Muscle of leg (tissue), 16 donors: ENCODE measurements at places on chromosomes 2 and 18. TPM values are rescaled to one million over a fixed set of nuclear protein-coding genes. Genes with fewer than 3 reads are reported as not detected.
A peak's percentile ranks its signal among the peaks of the same experiment; 100 is the strongest.

DNA sequence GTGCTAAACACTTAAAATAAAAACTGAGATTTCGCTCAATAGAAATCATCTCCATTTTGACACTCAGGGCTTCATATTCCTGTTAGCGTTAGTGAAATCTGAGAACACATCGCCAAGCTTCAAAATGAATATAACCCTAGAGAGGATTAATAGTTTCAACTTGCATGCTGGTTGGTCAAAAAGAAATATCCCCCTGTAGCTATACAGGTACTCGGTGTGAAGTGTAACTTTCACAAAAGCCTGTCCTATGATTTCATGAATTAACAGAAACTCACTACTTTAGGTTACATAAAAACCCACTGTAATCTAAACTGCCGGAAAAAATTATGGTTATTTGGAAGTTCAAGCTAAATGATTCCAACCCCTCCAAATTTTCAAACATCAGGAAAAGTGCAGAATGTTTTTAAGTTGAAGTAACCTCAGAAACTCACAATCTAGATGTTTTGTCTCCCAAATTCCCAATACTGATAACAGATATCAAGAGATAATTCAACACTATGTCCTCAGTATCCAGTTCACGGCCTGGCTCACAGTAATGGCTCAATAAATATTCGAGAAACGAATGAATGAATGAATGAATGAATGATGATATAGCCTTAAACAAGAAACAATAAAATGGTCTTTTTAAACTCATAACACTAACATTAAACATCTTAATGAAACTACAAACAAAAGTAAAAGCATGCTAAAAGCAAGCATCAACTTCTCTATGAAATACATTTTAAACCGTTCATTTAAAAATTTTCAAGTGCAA lies 2.5 kb downstream of the TLK1 start:
- H3K27me3 ChIP-seq: no peaks in the 10 kb centered on the region
- no peak overlapping the region for H3K4me3 ChIP-seq
- no peaks in the 10 kb centered on the region for H3K4me1 ChIP-seq
- no peak overlapping the region for H3K27ac ChIP-seq
- H3K36me3 ChIP-seq: no peaks in the 10 kb centered on the region

HOXD13 gene
- 0.45 TPM for polyA plus RNA-seq

- H3K36me3 ChIP-seq: no peaks in the 10 kb centered on the region
- H3K27ac ChIP-seq: no peak overlapping the region
- H3K27me3 ChIP-seq: no peaks in the 10 kb centered on the region
- no peak for DNase-seq
Observed at GRCh38 chr18:75045272-75045671, 163.7 kb downstream of the PTGR3 start.

TCF23 gene
- polyA plus RNA-seq: 0.36 TPM

DNA sequence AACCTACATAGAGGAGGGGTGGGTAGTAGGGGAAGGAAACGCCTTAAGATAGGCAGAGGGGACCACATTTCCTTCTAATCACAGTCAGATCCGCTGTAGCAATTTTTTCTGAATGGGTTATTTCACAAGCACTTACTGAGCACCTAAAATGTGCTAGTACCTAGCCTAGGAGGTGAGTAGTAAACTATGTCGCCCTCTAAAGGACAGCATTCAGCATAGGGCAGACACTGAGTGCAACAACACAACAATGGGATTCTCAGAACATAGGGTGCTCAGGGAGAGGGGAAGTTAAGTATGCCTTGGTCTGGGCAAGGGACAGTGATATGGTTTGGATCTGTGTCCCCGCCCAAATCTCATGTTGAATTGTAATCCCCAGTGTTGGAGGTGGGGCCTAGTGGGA lies 166.1 kb upstream of the RAB6C start:
- H3K36me3 ChIP-seq: no peaks in the 10 kb centered on the region
- no peak overlapping the region for H3K4me3 ChIP-seq
- DNase-seq: no peak

GRCh38 chr2:120735746-120736170 lies at the start of gene GLI2:
GLI2 (plus strand) TSS chr2:120735868; CDS start chr2:120797321, 61,453 bp downstream.
- H3K4me3 ChIP-seq: peak within 1 kb of the TSS; percentile 66
- peak; percentile 93 for DNase-seq
- H3K27me3 ChIP-seq: peaks cover 62% of the 10 kb centered on the region
- H3K27ac ChIP-seq: peak within 1 kb of the TSS; percentile 92
- H3K36me3 ChIP-seq: no peaks in the 10 kb centered on the region
- peaks cover 39% of the 10 kb centered on the region for H3K4me1 ChIP-seq

- H3K4me1 ChIP-seq: peaks cover under 1% of the 10 kb centered on the region
- DNase-seq: no peak
- no peak overlapping the region for H3K27ac ChIP-seq
- no peak overlapping the region for H3K4me3 ChIP-seq
- H3K36me3 ChIP-seq: no peaks in the 10 kb centered on the region
Observed at GRCh38 chr2:2142345-2142744, 188.7 kb downstream of the MYT1L start.

DIPK1C gene
- polyA plus RNA-seq: 12.3 TPM

DNA sequence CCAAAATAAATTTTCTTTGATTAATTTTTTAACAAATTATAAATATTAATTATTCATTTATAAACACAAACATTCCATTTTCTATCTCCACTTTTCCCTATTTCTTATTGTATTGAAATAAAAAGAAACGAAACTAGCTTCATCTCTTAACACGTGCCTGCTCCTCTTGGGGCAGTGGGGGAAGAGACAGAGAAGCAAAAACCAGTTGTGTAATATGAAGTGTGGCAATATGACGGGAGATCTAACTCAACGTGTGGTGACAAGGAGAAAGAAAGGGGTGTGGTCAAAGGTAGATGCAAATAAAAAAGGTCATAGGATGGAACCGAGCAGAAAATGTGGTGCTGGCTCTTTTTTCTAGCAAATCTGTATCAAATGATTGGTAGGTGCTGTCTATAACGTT lies 106.9 kb upstream of the SLC8A1 start:
- no peaks in the 10 kb centered on the region for H3K27me3 ChIP-seq
- no peaks in the 10 kb centered on the region for H3K4me1 ChIP-seq
- H3K27ac ChIP-seq: no peak overlapping the region
- no peaks in the 10 kb centered on the region for H3K36me3 ChIP-seq
- DNase-seq: peak; percentile 12

GPR45 gene
- polyA plus RNA-seq: not detected

FAM237A gene
- not detected for polyA plus RNA-seq

GRCh38 chr2:228771774-228772173 lies 499.3 kb downstream of the PID1 start:
- no peak overlapping the region for H3K27ac ChIP-seq
- H3K4me3 ChIP-seq: no peak overlapping the region
- peak; percentile 91 for DNase-seq
- no peaks in the 10 kb centered on the region for H3K36me3 ChIP-seq
- H3K4me1 ChIP-seq: no peaks in the 10 kb centered on the region

GRCh38 chr2:179021258-179021657 lies 28.7 kb downstream of the CCDC141 start:
- DNase-seq: peak; percentile 31
- H3K36me3 ChIP-seq: no peaks in the 10 kb centered on the region
- H3K27ac ChIP-seq: no peak overlapping the region
- H3K27me3 ChIP-seq: no peaks in the 10 kb centered on the region

GRCh38 chr2:241728627-241729026 lies 5.8 kb upstream of the D2HGDH start:
- H3K4me3 ChIP-seq: no peak overlapping the region
- DNase-seq: peak; percentile 82
- H3K27ac ChIP-seq: peak overlapping the region; percentile 39
- peaks cover 7% of the 10 kb centered on the region for H3K4me1 ChIP-seq

SCN3A gene
- polyA plus RNA-seq: 0.39 TPM

DNA sequence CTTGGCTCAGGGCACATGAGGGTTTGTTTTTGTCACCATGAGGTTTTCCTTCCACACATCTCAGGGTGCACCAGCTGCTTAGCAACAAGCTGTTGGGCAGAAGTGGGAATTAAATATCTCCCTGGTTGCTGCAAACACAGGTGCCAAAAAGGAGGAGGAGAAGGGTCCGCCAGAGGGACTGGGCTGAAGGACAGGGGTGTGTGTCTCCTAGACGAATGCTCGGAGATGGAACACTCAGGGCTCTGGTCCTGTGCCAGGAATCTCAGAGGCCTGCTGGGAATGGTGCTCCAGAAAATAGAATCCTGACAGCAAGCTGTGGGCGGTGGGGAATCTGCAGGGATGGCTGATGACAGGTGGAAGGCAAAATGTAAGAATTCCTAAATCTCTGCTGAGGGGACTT lies 94.5 kb downstream of the VSNL1 start:
- H3K27me3 ChIP-seq: no peaks in the 10 kb centered on the region
- H3K4me3 ChIP-seq: no peak overlapping the region
- H3K27ac ChIP-seq: peak overlapping the region; percentile 84
- peaks cover 41% of the 10 kb centered on the region for H3K4me1 ChIP-seq

GRCh38 chr2:150571121-150571520 lies 83.7 kb upstream of the RND3 start:
- H3K27me3 ChIP-seq: no peaks in the 10 kb centered on the region
- H3K4me3 ChIP-seq: no peak overlapping the region
- no peak overlapping the region for H3K27ac ChIP-seq
- H3K36me3 ChIP-seq: no peaks in the 10 kb centered on the region

- no peaks in the 10 kb centered on the region for H3K36me3 ChIP-seq
- no peaks in the 10 kb centered on the region for H3K27me3 ChIP-seq
- peaks cover 14% of the 10 kb centered on the region for H3K4me1 ChIP-seq
- no peak for DNase-seq
- no peak overlapping the region for H3K27ac ChIP-seq
- H3K4me3 ChIP-seq: no peak overlapping the region
Observed at GRCh38 chr2:5938566-5938896, 246.3 kb downstream of the SOX11 start.

SLC9A2 gene
- polyA plus RNA-seq: 0.34 TPM
